Central memory CD4-positive, alpha-beta T cell (primary cell): ENCODE measurements at places on chromosomes 4 and X.

GRCh38 chrX:153861151-153861550, 24.8 kb downstream of the L1CAM start:
- no peak for DNase-seq

GRCh38 chrX:107119283-107119682, 661 bp upstream of the RBM41 start:
- no peak for DNase-seq

- DNase-seq, result no peak
Measured at GRCh38 chrX:39755143-39756032, 342.4 kb downstream of the BCOR start.

DNA sequence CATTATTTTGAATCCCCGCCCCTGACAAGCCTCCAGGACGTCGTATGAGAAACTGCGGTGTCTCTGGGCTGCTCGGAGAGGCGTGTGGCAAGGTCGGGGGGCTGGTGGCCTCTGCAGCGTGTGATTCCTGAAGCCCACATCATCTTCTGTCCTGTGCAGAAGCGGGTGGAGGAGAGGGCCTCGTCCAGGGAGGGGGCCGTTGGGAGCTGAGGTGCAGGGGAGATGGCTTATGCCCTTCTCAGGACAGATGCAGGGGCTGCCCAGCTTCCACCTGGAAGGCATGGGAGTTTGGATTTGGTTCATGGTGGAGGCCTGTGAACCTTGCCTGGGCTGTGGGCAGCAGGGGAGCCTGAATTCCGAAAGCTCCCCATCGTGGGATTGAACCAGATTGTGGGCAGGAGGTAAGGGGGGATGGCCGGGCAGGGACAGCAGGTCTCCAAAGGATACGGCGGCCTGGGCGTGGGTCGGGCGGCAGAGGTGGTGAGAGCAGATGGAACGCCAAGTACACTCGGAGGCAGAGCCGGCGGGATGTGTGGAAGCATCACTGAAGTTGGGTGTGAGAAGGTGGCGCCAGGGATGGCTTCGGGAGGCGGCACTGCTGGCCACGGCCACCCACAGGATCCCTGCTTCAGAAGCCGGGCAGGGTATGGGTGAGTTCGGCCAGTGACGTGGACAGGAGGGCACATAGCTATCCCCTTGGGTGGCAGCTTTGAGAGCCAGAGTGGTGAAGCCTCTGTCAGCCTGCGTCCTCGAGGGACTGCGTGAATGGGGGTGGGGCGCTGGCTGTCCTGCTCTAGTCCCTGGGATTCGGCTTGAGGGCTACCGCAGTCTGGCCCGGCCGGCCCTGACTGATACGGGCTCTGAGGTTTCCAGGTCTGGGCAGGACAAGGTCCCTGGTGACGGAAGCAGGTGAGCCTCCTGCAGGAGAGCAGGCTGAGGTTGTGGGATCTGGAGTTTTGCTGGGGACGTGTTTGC, 76.3 kb upstream of the ADRA2C start:
- DNase-seq, result no peak

DNA sequence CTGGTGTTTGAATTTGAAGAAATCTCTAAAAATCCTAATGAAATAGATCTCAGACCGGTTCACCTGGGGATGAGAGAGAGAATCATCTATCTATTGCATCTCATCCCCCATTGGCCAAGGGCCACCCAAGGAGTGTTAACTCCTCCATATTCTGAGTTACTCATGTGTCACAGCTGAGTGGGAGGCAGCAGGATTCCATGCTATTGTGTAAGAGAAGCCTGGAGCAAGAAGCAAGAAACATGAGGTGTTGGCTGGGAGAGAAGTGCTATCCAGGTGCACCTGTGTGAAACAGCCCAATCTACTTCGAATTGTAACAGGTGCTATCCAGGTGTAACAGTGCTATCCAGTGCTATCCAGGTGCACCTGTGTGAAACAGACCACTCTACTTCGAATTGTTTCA, 150.3 kb upstream of the MAOA start:
- no peak for DNase-seq

DNA sequence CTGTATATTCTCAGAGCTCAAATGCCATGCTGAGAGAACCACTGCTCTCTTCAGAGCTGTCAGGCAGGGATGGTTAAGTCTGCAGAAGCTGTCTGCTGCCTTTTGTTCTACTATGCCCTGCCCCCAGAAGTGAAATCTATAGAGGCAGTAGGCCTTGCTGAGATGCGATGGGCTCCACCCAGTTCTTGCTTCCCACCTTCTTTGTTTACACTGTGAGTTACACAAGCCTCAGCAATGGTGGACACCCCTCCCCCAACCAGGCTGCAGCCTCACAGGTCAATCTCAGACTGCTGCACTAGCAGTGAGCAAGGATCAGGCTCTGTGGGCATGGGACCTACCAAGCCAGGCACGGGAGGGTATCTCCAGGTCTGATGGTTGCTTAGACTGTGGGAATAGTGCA, 271.6 kb downstream of the CENPC start:
- DNase-seq, result no peak

DNA sequence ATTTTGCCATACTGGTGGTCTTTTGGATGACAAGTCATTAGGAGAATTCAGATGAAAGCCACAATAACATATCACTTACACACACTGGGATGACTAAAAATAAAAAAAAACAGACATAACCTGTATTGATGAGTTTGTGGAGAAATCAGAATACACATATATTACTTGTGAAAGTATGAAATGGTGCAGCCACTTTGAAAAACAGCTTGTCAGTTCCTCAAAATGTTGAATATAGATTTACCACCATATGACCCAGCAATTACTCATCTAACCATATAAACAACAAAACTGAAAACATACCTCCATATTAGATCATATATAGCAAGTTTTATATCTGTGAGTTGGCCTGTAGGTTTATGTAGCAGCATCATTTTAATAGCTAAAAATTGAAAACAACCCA, 608.7 kb downstream of the TLL1 start:
- DNase-seq, result no peak

DNA sequence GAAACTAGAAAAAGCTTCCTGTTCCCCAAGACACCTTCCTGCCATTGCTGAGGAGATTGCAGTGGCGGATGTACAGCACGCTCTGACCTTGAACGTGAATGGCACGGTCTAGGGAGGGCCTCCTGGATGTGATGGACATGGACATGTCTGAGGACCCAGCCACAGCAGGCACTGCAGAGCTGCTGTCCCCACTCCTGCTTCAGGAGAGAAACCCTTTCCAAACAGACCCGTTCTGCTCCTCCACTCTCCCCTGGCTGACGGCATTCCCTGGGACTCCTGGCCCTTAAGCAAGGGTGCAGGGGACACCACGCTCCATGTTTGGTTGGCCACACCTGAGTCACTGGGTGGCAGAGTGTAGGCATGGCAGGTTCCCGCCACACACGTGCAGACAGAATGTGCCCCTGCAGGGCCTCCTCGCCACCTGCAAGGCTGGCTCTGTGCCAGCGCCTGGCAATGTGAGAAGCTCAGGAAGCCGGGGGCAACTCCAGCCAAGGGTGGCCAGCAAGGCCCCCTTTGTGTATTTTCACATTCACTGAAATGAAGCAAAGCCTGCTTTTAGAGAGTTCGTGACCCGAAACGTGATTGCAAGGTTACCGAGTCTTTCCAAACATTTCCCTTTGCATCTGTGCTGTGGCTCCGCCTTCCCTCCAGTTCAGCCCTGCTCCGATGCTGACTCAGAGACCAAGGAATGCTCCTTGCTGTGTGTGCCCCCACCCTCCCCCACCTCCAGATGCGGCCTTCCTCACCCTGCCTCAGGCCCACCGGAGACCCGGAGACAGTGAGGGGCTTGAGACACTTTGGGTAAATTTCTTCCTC, 46.1 kb downstream of the HTRA3 start:
- DNase-seq, result no peak

- DNase-seq, result no peak
Measured at GRCh38 chrX:104045642-104046041, 5.9 kb downstream of the H2BW2 start.

DNA sequence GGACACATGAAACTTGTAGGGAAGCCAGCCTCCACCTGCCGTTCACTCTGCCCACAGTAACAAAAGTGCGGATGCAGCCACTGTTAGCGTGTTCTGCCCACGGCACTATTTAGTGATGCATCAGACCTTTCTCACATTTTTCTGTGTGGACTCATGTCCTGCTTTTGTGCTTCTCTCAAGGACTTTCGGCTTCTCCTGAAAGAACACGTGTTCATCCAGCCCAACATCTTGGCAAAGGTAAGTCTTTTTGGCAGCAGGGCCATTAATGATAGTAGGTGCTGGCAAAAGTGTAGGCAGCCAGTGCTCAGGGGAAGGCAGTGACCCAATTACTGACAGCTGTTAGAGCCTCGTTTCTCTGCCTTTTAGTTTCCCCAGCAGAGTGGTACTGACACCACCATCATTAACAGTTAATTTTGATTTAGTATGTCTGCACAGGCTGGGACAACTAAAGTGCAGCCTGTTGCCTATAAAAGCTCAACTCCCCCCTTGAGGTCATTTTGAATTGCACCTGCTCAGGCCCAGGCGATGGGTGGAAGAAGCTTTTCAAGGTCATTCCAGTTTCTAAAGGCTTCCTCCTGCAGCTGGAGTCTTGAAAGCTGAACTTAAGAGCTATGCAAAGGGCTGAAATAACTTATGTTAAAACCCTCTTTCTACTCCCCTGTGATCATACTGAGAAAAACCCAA, 54.5 kb upstream of the HPSE start:
- no peak for DNase-seq

GRCh38 chr4:7013175-7013574, 30.0 kb upstream of the TADA2B start:
- no peak for DNase-seq

GRCh38 chr4:165827018-165827417, 46.0 kb upstream of the TLL1 start:
- DNase-seq, result no peak

- DNase-seq, result no peak
Measured at GRCh38 chr4:635851-636627, 10.7 kb downstream of the PDE6B start.

DNA sequence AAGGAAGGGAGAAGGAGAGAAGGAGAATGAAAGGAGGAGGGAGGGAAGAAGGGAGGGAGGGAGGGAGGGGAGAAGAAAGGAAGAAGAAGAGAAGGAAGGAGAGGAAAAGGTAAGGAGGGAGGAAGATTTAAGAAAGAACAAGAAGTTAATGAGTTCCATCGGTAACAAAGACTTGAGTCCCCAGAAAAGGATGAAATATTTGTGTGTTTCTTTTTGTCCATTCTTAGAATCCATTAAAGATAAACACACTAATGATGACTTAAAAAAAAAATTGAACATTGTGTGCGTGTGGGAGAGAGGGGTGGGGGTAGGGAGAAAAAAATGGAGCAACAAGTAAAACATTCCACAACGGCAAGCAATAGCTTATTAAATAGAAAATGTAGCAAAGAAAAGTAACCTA, 131.4 kb downstream of the THOC2 start:
- DNase-seq, result no peak

DNA sequence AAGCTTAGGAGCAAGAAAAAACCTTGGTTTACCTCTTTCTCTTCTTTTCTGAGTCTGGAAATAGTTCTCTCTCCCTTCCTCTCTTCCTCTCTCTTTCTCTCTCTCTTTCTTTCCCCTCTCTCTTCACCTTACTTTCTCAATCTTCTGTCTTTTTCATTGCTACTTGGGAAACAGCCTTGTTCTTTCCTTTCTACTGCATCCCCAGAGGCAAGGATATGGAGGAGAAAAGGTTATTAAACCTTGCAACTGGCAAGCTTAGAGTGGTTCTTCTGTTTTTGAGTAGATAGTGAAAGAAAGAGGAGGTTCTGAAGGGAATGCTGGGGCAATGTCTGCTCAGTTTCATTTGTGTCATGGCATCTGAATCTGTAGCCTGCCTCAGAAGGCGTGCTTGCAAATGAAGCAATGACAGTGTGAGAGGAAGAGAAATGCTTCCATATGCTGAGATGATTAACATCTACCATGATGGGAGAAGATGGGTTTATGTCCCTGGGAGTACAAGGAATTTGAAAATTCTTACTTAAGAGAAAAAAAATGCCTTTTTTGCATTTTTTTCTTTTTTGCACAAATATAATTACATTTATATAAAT, 190.6 kb downstream of the CEP135 start:
- DNase-seq, result no peak

GRCh38 chr4:8188743-8189550, 10.1 kb upstream of the SH3TC1 start:
- DNase-seq, result no peak

DNA sequence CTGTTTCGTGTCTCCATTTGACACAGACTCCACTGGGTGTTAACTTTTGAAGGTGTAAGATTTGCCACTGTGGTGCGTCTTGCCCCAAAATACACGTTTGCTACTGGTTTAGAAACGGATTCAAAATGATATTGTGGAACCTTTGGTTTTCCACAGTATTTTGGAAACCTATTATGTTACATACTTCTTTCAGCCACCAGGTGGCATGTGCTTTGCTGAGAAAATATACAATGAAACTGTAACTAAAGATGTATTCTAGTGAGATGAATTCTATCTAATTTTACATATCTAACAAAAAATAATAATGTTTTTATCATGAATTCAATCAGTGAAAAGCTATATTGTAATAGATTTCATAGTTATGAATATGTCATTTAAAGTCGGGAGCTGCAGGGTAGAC, 28.4 kb upstream of the SLITRK4 start:
- no peak for DNase-seq

- no peak for DNase-seq
Measured at GRCh38 chr4:71293705-71294104, 45.1 kb upstream of the SLC4A4 start.

DNA sequence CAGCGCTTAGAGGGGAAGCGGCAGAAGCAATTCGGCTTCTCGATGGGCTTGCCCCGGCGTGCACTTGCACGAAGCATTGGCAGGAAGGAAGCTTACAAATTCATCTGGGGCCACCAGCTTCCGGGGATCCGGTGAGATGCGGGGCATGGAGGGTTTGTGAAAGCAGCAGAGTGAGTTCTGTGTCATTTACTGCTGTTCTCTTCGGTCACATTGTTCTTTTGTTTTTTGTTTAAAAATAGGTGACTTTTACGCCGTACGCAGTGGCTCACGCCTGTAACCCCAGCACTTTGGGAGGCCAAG, 47.0 kb downstream of the ASMT start:
- no peak for DNase-seq

GRCh38 chr4:130479020-130479419, 1383.1 kb downstream of the C4orf33 start:
- no peak for DNase-seq

DNA sequence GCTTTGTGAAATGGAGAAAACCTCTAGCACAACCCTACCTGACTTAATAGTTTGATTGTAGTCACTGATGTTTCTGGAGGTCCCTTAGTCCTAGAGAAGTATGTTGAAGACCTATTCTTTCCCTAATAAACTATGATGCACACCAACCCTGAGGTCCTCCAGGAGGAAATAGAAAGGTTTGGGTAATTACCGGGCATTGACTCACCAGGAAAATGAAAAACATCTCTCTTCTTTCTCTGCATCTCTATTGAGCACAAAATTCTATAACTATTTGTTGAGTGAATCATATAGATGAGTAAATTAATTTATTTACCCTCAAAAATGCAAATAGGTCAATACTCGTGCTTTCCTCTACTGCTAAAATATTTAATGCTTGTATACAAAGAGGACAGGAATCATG, 582.4 kb upstream of the FAM241A start:
- DNase-seq, result no peak

GRCh38 chrX:3598709-3599108, 114.7 kb downstream of the PRKX start:
- no peak for DNase-seq

- DNase-seq, result no peak
Measured at GRCh38 chr4:153294631-153295030, 49.9 kb upstream of the MND1 start.

- DNase-seq, result no peak
Measured at GRCh38 chr4:98618680-98619079, 39.7 kb downstream of the TSPAN5 start.
